B cell (primary cell): ENCODE measurements at places on chromosomes 4 and X. TPM values are rescaled to one million over a fixed set of nuclear protein-coding genes. Genes with fewer than 3 reads are reported as not detected.
A peak's percentile ranks its signal among the peaks of the same experiment; 100 is the strongest.

DNA sequence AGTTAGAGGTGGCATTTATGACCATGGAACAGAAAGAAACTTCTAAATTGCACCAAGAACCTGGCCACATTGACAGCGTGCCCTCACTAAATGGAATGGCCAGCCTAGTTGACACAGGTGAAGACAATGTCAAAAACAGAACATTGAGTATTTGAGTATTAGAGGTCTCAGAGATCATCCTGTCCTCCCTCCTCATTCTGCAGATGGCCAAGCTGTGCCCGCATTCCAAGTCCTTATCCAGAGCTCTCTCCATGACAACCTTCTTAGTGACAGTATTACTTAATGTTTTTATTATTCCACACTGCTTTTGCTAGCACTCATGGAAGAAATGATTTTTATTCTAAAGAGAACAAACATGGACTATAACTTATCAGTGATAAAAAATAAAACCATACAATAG is 9.9 kb upstream of the CCDC110 start:
- no peaks in the 10 kb centered on the region for H3K36me3 ChIP-seq
- H3K27me3 ChIP-seq, result no peaks in the 10 kb centered on the region
- no peak overlapping the region for H3K27ac ChIP-seq
- H3K4me3 ChIP-seq, result no peak overlapping the region
- no peaks in the 10 kb centered on the region for H3K4me1 ChIP-seq

The ODAPH gene
- 0.36 and 0.81 TPM in 2 replicates for total RNA-seq

The POLN gene
- 1.5 and 4.2 TPM in 2 replicates for total RNA-seq

DNA sequence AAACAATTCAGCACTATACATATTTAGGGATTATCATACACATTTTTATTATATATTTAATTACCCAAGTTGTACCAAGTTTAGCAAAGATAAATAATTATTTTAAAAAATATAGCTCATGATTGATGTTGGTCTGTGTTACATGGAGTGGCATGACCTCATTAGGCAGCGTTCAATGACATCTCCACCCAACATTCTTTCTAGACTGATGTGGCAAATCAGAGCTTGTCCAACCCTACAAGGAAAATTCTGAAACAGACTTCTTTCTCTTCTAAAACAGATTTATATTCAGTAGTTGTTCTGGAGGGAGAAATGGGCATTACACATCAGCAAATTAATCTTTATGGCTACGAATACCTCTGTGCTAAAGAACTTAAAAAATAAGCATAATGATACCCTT is 189.7 kb downstream of the PDGFC start:
- no peak overlapping the region for H3K27ac ChIP-seq
- DNase-seq, result no peak

DNA sequence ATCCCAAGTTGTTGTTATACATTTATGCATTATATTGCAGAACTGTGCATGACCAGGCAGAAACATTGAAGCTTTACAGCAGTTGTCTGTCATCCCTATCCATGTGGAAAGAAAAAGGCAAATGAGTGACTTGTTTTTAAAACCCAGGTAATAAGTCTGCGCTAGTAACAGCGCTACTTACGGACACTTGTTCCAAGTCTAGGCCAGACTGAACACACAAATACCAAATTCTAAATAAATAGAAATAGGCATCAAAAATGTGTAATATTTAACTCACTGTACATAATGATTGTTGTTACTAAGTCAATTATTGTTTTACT is 548 bp upstream of the MAML3 start:
- H3K36me3 ChIP-seq, result no peaks in the 10 kb centered on the region
- H3K4me3 ChIP-seq, result peak overlapping the region; percentile 51
- H3K4me1 ChIP-seq, result peaks cover 68% of the 10 kb centered on the region
- H3K27me3 ChIP-seq, result peaks cover 11% of the 10 kb centered on the region
- DNase-seq, result no peak

DNA sequence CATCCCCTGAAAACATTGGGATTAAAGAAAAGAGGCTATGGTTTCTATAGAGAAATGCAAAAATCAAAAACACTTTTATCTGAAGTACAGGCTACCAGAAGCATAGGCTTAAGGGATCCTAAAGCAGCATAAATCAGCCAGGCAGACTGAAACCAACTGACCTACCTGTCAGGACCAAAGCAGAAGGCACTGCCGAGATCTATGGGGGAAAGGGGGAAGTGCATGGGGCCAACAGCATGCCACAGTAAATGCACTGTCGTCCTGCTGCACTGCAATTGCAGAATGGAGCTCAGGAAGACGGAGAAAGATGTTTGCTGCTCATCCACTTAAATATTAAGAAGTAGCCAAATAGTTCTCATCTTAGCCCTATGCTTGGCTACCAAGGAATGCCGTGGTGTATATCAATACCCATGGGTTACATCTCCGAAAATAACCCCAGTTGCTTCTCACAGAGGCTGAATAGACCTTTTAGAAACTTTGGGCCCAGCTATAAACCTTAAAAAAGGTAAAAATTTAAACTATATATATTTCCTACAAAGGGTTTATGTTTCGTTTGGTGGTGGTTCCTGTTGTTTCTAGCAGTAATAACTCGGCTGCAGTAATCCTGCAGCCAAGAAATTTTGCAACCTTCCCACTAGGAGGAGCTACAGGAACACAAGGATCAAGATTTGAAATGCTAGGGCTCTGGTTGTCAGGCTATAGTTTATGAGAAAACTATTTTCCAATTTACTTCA is 312.2 kb upstream of the DIAPH2 start:
- no peaks in the 10 kb centered on the region for H3K4me1 ChIP-seq
- H3K4me3 ChIP-seq, result no peak overlapping the region
- DNase-seq, result peak; percentile 1
- H3K27ac ChIP-seq, result no peak overlapping the region
- no peaks in the 10 kb centered on the region for H3K27me3 ChIP-seq
- H3K36me3 ChIP-seq, result no peaks in the 10 kb centered on the region

DNA sequence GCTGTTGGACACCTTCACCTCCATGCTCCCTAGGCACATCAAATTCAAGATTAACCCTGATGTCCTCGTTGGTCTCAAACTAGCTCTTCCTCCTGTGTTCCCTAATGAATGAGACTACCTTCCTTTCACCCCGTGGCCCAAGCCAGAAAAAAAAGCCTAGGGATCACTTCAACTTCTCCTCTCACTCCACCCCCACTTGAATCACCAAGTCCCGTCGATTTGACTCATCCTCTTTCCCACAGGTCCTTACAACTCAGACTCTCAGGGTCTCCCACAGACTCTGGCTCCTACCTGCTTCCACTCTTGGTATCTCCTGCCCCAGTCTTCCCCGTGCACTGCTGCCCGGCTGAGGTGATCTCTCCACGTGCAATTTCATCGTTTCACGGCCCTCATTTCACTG is 8.5 kb downstream of the SLC25A43 start:
- H3K27ac ChIP-seq, result no peak overlapping the region
- no peaks in the 10 kb centered on the region for H3K4me1 ChIP-seq
- peaks cover 11% of the 10 kb centered on the region for H3K36me3 ChIP-seq
- no peaks in the 10 kb centered on the region for H3K27me3 ChIP-seq
- DNase-seq, result no peak
- H3K4me3 ChIP-seq, result no peak overlapping the region

DNA sequence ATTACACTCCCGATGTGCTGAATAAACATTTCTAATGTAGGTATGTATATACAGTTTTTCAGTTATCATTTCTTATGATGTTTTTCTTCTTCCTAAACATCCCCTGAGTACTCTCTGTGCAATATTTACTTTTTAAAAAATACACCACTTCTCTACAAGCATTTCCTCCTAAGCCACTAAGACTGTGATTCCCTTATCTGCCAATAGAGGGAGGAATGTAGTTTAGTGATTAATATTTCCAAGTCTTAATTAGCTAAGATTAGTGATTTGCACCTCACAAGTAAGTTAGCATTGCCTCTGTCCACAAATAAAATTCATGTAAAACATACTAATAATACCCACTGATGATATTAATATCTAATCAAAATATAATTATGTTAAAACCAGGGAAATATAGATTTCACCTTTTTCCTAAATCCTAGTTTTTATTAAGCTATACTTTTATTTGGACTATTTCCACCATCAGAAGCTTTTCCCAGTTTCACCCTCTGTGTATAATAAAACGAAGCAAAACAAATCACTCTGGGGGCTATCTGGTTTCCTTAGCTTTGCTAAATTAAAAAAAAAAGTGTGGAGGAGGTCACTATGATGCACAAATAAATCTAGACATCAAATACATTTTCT is 909.1 kb downstream of the FAT4 start:
- H3K4me1 ChIP-seq, result no peaks in the 10 kb centered on the region
- H3K27me3 ChIP-seq, result no peaks in the 10 kb centered on the region
- DNase-seq, result no peak
- H3K36me3 ChIP-seq, result no peaks in the 10 kb centered on the region
- no peak overlapping the region for H3K27ac ChIP-seq

GRCh38 chr4:2833671-2834000 is 10.0 kb upstream of the ADD1 start:
- peak; percentile 33 for DNase-seq
- H3K27ac ChIP-seq, result no peak overlapping the region
- no peaks in the 10 kb centered on the region for H3K36me3 ChIP-seq
- H3K27me3 ChIP-seq, result no peaks in the 10 kb centered on the region
- peaks cover 71% of the 10 kb centered on the region for H3K4me1 ChIP-seq

The KLF8 gene
- 42.7 and 43.1 TPM in 2 replicates for total RNA-seq

The GLRA3 gene
- 0.12 and 0.22 TPM in 2 replicates for total RNA-seq

The CLDN34 gene
- not detected in 2 replicates for total RNA-seq

GRCh38 chr4:152033621-152034020 is 272.8 kb upstream of the GATB start:
- H3K4me3 ChIP-seq, result no peak overlapping the region
- no peaks in the 10 kb centered on the region for H3K36me3 ChIP-seq
- no peaks in the 10 kb centered on the region for H3K27me3 ChIP-seq
- H3K4me1 ChIP-seq, result no peaks in the 10 kb centered on the region
- DNase-seq, result no peak

GRCh38 chr4:159009521-159009920 is 93.4 kb upstream of the RAPGEF2 start:
- no peaks in the 10 kb centered on the region for H3K4me1 ChIP-seq
- no peak overlapping the region for H3K4me3 ChIP-seq
- no peak overlapping the region for H3K27ac ChIP-seq
- H3K36me3 ChIP-seq, result no peaks in the 10 kb centered on the region
- no peaks in the 10 kb centered on the region for H3K27me3 ChIP-seq

DNA sequence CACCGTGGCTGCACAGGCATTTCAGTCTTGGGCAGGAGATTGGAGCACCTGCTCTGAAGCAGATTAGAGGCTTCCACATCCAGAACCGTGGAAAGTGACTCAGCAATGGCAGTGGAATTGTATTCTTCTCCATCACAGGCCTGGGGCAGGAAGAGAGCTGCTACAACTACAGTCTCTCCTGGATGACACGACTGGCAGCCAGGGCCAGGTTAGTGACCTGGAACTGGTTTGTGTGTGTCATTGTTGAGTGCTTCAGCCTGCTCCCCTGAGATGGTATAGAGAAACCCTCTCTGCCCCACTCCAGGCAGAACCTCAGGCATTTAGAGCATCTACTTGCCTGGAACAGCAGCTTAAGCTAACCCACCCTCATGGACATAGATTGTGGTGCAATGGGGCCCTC is 596.5 kb upstream of the INTU start:
- H3K4me1 ChIP-seq, result no peaks in the 10 kb centered on the region
- H3K4me3 ChIP-seq, result no peak overlapping the region
- no peak for DNase-seq
- H3K27ac ChIP-seq, result no peak overlapping the region
- no peaks in the 10 kb centered on the region for H3K36me3 ChIP-seq

DNA sequence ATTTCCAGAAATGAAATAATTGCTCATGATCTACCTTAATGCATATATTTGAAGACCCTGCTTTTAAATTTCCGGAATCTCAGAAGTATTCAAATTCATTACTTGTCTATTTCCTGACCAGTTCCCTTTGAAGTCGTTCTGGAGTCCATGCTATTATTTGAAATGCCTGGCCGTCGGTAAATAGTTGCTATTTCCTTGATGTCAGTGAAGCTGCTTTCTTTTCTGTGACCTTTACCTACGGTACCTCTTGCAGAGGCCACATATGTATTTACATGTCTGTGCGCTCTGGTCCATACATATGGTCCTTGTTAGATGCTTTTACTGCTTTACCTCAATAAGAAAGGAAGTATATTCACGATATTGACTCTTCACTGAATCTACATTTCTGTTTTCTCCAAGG is 199.7 kb downstream of the PAPSS1 start:
- H3K27me3 ChIP-seq, result no peaks in the 10 kb centered on the region
- H3K36me3 ChIP-seq, result no peaks in the 10 kb centered on the region
- H3K27ac ChIP-seq, result no peak overlapping the region
- no peak for DNase-seq

DNA sequence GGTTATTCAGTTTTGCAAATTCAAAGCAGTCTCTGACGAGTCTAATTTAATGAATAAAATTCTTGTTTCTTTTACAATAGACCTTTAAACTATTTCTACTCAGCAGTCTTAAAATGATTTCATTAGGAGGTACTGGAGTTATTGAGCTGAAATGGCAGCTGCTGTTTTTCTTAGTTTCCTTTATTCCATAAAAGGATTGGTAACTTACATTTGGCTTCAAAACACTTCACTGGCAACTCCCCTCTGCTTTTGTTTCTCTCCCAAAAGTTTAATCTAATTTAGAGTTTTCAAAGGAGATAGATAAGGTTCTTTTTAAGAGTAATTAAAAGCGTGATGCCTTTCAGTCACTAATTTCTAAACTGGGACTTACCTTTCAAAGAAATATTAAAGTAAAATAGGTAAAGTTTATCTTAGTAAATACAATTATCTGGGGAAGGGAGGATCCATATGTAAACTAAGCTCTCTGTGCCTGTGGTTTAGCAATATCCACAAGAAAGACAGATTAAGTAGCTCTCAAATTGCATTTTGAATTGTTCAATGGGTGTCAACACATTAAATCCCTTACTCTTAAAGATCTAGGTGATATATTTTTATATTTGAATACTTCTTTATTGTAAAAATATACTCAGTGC is 17.1 kb upstream of the PCDH10 start:
- DNase-seq, result no peak
- no peaks in the 10 kb centered on the region for H3K4me1 ChIP-seq
- H3K27ac ChIP-seq, result no peak overlapping the region
- H3K4me3 ChIP-seq, result no peak overlapping the region

DNA sequence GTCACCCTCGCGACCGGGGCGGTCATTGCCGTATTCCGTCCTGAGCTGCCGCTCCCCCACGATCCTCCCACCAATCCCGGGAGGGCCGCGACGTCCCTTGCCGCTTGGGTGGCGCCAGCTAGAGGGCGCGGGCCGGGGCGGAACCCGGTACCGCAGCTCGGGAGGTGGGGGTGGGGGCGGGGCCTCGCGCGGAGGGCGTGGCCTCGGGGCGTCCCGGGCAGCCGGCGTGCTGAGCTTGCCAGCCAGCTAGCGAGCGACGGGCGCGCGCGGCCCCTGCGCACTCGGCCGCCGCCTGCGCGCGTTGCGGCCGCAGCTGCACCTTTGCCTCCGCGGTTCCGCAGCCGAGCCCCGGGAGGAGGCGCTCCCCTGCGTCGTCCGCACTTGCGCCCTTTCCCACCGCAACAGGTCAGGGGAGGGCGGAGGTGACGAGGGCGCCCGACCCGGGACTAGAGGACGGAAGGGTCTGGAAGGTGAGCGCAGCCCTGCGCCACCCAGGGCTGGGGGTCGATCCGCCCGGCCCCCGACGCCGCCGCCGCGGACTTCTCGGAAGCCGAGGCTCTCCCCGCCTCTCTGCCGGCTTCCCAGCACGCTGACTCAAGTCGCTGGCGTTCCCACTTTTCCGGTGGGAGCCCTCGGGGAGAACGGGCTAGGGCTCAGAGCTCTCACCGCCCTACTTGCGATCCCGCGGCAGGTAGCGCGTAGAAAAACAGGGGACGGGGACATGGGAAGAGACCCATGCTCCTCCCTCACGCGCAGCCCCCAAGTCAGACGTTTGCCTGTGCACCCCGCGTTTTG is at the start of gene AFF1:
AFF1 (plus strand) TSS at position 241 of the 795 bp plus-strand sequence. CDS start 13,523 bp downstream, outside the sequence.
- peak; percentile 95 for DNase-seq
- H3K4me1 ChIP-seq, result peaks cover 50% of the 10 kb centered on the region
- H3K27me3 ChIP-seq, result no peaks in the 10 kb centered on the region
